ENCODE measurements at places on chromosomes 12 and 14.

GRCh38 chr14:55963295-55963694 lies 154.9 kb upstream of the PELI2 start:
- no peak for DNase-seq

- peak; percentile 88 for DNase-seq
Measured at GRCh38 chr12:89709995-89710872, 1.6 kb upstream of the ATP2B1 start.

DNA sequence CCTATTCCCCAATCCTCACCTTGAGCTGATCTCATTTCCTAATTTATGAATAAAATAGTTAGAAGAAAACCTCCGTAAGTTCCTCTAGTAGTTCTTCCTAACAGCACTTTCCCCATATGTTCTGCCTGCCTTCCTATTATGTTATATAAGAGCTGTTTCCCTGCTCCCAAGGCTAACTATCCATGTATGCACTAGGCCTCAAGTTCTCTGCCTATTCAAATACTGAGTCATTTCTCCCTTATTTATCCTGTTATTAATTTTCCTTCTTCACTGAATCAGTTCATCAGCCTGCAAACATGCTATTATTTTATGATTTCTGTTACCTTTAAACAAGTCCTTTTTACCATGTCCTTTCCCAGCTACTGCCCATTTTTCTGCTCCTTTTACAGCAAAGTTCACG lies 164.1 kb downstream of the EPS8 start:
- DNase-seq, result no peak

DNA sequence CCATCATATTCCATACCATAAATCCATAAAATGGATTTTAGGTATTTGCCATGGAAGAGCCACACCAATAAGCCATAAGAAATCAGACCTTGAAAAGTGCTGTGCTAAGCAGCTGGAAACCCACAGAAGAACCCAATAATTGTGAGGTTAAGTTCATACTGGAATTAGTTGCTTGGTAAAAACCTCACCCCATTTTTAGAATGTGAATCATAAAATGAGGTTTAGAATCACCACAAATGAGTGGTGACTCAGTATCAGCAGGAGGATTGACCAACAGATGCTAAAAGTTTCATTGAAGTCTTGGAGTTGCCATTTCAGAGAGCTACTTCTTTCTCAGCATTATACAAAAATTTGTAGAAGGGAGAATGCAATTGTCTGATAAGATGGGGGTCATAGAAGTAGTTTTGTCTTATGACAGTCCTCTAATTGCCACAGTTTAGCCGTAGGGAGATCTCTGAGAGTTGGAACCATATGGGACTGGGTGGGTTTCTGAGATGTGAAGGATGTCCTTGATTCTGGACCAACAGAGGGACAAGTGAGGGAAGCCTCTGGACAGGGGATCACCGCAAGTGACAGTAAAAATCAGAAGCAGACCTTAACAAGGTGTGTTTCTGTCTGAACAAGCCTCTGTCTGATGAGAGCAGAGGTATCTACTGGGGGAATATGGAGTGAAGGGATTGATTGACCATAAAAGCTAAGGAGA lies 1.4 kb upstream of the STON2 start:
- no peak for DNase-seq

GRCh38 chr14:104794099-104794498 lies 1.4 kb downstream of the AKT1 start:
- DNase-seq, result no peak

- DNase-seq, result no peak
Measured at GRCh38 chr12:91854725-91855124, 290.9 kb downstream of the BTG1 start.

- no peak for DNase-seq
Measured at GRCh38 chr12:71139153-71139735, 18.6 kb downstream of the TSPAN8 start.

- no peak for DNase-seq
Measured at GRCh38 chr12:127101076-127101475, 1165.9 kb upstream of the TMEM132C start.

DNA sequence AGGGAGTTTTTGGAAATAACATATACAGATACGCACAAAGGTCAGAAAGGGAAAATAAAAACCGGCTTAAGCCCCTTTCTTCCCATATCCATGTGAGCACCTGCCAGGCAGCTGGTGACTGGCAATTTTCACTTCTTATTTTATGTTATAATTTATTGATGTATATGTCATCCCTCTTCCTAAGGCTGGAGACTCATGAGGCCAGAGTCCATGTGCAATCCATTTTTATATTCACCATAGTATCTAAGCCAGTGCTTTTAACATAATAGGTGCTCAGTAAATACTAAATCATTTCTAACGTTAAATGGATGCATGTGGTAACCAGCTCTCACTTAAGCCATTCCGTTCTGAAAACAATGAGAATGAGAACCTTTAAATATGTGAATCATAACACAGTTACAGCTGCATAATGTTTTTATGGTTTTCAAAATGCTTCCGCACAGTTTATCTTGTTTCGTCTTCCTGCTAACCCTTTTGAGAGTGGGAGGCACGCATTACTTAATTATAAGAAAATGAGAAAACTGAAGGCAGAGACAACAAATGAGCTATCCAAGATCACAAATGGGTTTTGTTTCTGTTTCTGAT lies 178.3 kb downstream of the CACNA1C start:
- no peak for DNase-seq

DNA sequence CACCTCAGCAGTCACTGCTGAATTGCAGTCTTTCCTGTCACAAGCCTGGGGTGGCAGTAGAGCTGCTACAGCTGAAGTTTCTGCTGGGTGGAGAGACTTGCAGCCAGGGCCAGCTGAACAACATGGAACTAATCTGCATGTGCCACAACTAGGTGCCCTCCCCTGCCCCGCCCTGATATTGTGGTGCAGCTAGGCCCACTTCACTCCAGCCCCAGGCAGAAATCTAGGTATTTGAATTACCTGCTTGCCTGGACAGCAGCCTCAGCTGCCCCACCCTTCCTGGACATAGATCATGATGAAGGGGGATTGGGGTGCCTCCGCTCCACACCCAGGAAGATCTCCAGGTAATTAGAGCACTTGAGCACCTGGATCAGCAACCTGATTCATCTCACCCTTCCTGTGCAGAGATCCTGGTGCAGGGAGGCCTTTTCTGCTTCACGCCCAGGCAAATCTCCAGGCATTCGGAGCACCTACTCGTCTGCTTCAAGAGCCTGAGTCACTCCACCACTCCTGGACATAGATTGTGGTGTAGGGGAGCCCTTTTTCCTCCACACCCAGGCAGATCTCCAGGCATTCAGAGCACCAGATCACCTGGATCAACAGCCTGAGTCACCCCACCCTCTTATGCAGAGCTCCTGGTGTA lies 477.0 kb downstream of the SOX5 start:
- DNase-seq, result no peak

- no peak for DNase-seq
Measured at GRCh38 chr12:41979574-41979973, 165.1 kb downstream of the GXYLT1 start.

GRCh38 chr12:52581481-52581880 lies 7.8 kb upstream of the KRT74 start:
- peak; percentile 57 for DNase-seq

DNA sequence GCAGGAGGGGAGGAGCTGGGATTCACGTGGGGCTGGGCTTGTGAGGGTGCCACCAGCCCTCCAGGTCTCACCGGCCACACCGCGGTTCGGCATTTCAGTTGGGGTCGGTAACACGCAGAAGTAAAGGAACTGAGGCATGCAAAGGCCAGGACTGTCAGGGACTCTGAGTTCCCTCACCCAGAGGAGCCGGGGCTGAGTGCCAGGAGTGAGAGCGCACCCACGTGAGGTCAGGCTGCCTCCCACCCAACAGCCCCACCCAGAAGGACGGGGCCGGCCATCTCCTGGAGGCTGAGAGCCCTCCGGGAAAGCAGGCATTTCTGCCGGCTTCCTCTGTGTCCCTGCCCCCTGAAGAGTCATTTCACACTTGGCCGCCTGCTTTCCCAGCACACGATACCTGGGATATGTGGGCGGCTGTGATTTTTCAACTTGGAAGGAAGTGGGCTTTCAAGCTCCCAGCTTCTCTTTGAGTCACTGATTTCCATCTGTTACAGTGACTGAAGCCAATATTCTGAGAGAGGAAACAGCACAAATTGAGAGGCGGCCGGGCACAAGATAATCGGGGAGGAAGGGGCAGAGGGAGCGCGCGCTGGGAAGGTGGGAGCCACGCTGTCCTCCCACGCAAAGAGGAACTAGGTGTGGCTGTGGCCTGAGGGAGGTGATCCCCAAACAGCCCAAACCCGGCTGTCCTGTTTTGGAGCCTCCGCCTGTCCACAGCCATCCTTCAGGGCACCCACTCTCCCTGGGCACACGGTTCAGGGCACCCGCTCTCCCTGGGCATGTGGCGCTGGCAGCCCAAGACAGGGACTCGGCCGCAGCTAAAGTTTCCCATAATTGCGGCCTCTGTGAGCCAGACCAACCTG lies 19.0 kb downstream of the GALNT9 start:
- no peak for DNase-seq

GRCh38 chr14:93092606-93093556 lies 22.8 kb downstream of the ITPK1 start:
- no peak for DNase-seq

- no peak for DNase-seq
Measured at GRCh38 chr14:31505411-31505810, 17.6 kb upstream of the GPR33 start.

- DNase-seq, result no peak
Measured at GRCh38 chr12:102197789-102198188, at the start of gene PMCH. TSS of gene PMCH (minus strand) at chr12:102197833. CDS start at chr12:102197770, 63 bp downstream.

DNA sequence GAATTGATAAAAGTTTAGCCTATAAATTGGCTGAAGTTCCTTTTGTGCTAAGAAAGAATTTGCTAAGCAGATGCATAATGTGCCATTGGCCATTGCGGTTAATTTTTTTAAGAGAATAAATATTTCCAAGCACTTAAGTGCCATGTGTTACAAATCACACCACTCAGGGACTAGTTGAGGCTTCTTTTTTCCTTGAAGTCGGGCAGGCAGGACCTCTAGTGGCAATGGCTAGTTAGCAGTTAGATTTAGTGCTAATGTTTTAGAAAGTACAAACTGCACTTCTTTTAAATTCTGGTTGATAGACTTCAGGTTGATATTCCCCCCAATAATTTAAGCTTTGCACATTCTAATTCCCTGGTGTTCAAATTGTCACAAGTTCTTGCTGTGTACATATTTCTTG lies 294.3 kb downstream of the APAF1 start:
- DNase-seq, result no peak

- no peak for DNase-seq
Measured at GRCh38 chr14:65173973-65174693, 71.8 kb upstream of the MAX start.

DNA sequence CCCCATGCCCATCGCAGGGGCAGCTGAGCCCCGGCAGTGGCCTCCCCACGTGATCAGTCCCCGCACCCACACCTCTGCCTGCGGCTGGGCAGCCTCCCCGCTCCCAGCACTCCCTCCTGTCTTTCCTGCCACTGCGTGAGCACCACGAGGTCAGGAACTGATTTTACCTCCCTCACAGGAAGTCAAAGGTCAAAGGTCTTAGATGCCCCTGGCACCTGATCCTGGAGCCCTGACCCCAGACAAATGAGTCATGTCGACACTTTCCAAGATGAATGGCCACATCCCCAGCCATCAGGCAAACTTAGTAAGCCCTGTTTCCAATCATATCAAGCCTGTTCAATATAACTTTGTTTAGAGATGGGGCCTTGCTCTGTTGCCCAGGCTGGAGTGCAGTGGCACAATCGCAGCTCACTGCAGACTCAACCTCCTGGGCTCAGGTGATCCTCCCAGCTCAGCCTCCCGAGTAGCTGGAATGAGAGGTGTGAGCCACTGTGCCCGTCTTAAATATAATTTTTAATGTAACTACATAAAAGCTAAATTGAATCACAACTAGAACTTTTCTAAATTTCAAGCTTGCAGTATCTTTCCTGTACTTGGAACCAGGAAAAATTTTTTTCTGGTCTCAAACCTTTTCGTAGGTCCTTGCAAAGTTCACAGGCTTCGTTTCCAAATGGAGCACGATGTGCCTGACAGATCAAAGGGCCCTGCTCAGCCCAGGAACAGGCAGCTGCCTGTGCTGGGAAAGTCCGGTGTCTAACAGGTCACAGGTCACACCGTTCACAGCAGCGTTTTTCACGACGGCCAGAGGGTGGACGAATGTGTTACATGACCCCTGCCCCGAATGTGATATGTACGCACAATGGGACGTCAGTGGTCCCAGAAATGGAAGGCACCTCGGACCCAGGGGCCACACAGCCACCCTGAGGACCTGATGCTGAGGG lies 1.9 kb downstream of the LRCOL1 start:
- DNase-seq, result peak; percentile 63

- DNase-seq, result no peak
Measured at GRCh38 chr14:22468830-22469229, 120.2 kb downstream of the DAD1 start.

DNA sequence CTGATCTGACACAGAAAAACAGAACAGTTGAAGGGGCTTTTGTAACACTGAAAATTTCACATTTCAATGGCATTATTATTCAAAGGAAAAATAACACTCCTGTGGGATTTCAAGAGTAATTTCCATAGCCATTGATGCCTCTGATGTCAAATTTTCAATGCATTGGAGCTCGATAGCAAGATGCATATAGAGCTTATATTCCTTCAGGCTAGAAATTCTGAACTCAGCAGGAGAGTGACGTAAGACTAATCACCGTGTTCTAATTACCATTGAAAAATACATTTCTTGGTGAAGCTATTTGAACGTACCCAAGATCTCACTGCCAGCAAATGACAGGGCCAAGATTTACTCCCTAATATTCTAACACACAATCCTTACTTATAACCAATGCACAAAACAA lies 854.1 kb upstream of the TMEM132C start:
- DNase-seq, result no peak

GRCh38 chr14:69079188-69079742 lies 73.7 kb downstream of the DCAF5 start:
- DNase-seq, result no peak

- DNase-seq, result no peak
Measured at GRCh38 chr12:59734371-59734770, 138.5 kb downstream of the SLC16A7 start.

DNA sequence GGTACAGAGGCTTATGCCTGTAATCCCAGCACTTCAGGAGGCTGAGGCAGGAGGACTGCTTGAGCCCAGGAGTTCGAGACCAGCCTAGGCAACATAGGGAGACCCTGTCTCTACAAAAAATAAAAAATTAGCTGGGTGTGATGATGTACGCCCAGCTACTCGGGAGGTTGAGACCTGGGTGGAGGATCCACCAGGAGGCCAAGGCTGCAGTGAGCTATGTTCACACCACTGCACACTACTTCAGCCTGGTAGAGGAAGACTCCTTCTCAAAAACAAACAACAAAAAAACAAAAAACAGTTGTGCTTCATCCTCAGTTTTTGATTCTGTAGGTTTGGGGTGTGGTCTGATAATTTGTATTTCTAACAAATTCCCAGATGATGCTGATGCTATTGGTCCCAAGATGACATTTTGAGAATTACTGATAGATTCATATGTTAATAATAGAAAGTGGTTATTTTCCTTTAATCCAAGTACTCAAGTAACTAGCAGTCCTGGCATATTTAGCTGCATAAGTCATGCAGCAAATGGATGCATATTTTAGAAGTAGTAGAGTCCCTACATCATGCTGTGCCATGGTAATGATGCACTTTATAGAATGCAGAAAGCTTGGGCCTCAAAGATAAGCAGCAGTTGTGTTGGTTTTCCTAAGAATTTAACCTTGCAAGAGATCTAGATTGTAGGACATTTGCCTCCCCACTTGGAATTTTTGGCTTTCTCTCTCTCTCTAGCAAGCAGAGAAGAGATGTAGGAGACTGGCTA lies 76.1 kb upstream of the PAWR start:
- no peak for DNase-seq

GRCh38 chr12:78403136-78403535 lies 461.4 kb upstream of the SYT1 start:
- DNase-seq, result no peak

GRCh38 chr14:95739356-95739755 lies 25.4 kb upstream of the TCL1A start:
- no peak for DNase-seq
